ENCODE measurements at places on chromosomes 7 and 10. TPM values are rescaled to one million over a fixed set of nuclear protein-coding genes. Genes with fewer than 3 reads are reported as not detected.

DNA sequence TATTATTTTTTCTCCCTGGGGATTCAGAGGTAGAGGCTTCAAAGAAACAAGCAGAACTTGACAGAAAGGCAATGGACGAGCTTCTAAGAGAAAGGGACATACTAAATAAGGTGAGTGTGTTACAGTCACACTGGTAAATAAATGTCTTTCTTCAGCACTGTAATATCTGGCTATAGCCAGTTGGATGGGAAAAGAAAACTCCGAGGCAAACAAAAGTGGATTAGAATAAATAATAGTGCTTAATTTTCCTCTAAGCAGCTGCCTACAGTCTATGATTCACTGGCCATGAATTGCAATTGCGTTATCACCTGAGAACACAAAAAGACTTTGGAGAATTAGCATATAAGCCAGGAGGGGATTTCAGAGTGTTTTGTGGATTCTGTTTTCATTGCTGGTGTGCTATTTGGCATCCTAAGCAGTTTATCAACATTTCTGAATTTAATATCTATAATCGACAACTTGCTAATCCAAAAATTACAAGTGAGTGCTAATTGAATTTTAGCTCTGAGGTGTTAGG, 23.2 kb downstream of the CFAP58 start:
- DNase-seq, result no peak

GRCh38 chr10:8026349-8027259, 27.9 kb upstream of the GATA3 start:
- no peak for DNase-seq

- no peak for DNase-seq
Observed at GRCh38 chr10:48467669-48468068, 137.2 kb downstream of the ARHGAP22 start.

DNA sequence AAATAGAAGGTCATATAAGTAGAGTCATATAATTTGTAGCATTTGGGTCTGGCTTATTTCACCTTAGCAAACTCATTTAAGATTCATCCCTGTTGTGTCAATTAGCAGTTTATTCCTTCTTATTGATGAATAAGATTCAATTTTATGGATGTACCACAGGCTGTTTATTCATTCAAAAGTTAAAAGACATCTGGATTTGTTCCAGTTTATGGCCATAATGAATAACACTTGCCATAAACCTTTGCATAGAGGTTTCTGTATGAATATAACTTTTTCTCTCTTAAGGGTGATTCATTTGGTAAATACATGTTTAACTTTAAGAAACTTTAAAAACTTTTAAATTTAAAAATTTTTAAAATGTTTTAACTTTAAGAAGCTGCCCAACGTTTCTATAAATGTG, 66.4 kb downstream of the CPED1 start:
- DNase-seq, result no peak

GRCh38 chr10:82564353-82565196, 689.6 kb downstream of the NRG3 start:
- no peak for DNase-seq

- DNase-seq, result no peak
Observed at GRCh38 chr10:96309628-96310320, 5.5 kb downstream of the DNTT start.

DNA sequence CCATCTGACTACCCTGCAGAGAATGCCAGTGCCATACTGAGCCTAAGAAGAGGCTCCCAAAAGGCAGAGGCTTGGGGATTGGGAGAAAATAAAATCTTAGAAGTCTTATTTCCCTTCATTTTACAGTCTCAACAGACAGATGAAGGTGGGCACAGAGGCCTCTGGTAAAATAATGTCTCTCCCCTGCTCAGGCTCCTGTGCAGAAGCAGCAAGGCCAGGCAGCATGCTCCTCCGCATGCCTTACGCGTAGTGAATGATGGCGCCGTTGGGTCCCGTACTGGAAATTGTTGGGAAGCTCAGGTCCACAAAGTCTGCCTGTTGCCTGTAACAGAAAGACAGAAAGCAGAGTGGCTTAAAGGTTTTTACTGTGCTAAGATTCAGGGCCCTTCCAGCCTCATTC, 45.8 kb downstream of the XPNPEP1 start:
- no peak for DNase-seq

GRCh38 chr10:100927266-100927665, 14.5 kb downstream of the SLF2 start:
- no peak for DNase-seq

DNA sequence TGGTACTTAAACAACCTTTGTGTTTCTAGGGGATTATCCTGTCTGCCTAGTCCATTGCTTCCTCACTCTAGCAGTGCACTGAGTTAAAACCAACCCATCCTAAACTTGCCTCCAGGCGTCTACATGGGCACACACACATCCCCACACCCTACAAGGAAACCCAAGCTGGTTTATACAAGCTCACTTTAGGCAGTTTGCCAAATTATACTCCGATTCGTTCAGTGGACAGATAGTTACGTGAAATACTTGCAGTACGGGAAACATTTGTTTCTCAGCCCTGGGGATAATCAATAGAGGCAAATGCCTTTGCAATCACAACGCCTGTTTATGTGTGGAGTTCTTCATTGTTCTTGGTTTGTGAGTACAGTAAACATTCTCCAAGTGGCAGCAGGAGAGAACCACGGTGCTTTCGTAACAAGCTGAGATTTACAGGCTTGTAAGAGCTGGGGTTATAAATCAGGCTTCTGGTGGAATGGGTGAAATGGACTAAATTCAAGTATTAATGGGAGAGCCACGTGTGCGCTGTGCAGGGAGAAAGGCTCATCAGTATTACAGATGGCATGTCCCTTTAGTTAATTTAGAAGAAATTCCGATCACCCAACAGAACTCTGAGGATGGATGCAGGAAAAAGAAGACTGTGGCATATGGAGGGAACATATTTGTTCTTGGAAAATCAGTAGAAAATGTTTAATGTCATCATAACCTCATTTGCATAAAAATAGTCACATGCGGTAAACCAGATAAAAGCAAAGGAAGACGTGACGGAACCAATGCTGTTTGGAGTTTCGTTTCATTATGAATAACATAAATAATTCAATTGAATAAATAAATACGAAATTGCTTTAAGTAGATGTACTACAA, 217.1 kb downstream of the GALNT17 start:
- DNase-seq, result no peak

The RNLS gene
- 6.2 TPM for total RNA-seq

The SFTPA1 gene
- not detected for total RNA-seq

The MYL10 gene
- total RNA-seq, result not detected

The GHRHR gene
- total RNA-seq, result not detected

The FRG2B gene
- not detected for total RNA-seq

The GATA3 gene
- not detected for total RNA-seq

Data from thoracic aorta (tissue), 2 donors.